ENCODE measurements at places on chromosomes 11 and 22.
A peak's percentile ranks its signal among the peaks of the same experiment; 100 is the strongest.

DNA sequence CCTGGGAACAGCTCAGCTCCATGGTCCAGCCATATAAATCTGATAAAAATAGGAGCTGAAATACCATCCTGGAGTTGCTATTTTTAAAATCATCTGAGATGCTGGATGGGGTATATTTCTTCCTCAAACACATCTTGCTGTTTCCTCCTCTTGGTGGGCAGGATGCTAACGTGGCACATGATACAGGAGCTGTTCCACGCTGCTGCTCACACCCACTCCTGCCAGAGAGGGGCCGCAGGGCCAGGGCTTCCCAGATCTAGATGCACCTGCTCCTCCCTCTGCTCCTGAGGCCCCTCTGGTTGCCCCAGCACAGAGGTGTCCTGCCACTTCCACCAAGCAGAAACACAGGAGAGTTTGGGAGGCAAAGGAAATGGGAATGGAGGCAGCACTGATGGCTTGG lies 3.3 kb upstream of the ST3GAL4 start:
- DNase-seq: no peak

DNA sequence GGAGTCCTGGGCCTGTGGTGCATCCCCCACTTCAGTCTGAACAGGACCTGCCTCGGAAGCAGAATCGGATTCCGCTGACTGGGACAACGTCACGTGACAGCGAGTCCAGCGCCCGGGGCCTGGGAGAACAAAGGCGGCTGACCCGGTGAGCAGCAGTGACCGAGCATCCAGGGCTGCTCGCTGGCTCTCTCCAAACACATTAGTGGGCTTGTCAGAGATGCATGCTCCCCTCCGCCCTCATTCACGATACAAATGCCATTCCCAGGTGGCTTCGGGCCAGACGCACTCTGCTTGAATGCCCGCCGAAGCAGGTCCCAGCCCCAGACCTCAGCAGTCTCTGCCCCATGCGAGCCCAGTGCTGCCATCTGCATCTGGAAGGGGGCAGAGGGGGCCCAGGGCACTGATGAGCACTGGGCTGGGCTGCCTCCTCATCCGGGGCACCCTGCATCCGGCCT lies 91.0 kb downstream of the WNT7B start:
- no peak for DNase-seq

GRCh38 chr11:86513746-86514373 lies 139.2 kb downstream of the CCDC81 start:
- no peak for DNase-seq

DNA sequence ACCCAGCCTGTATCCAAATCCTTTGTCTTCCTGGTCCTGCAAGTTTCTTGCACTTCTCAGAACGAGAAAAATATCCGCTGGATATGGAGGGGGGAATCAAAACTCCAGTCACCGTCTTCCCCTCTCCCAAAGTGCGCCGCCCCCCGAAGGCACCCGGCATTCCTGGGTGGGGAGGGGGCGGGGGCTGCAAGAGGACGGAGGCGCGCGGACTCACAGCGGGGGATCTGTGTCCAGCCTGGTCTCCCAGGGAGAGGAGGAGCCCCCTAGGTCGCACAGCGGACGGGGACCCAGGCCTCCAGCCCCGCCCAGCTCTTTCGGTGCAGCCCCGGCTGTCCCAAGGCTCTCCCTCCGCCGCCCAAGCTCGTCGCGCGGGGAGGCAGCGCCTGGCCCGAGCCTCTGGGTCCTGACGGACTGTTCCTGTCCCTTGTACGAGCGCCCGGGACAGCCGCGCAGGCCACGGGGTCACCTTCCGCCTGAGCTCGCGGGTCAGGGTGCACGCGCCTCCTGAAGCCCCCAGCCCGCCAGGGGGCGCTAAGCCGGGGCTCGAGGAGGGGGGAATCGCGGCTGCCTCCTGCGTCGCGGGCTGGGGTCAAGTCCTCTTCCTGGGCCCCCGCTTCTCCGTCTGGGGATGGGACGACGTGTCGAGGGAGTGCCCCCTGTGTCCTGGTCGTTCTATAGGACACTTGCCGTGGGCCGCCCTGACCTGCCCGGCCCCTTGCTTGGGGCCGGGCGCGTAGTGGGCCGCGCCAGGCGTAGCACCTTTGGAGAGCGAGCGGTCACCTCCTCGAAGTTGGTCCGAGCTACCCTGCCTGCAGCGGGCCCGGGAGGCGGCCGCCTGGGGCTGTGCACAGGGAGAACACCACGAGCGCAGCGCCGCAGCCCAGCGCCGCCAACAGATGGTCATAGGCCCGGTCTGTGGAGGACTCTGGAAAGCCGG lies 2.4 kb upstream of the WNT11 start:
- peak; percentile 20 for DNase-seq

DNA sequence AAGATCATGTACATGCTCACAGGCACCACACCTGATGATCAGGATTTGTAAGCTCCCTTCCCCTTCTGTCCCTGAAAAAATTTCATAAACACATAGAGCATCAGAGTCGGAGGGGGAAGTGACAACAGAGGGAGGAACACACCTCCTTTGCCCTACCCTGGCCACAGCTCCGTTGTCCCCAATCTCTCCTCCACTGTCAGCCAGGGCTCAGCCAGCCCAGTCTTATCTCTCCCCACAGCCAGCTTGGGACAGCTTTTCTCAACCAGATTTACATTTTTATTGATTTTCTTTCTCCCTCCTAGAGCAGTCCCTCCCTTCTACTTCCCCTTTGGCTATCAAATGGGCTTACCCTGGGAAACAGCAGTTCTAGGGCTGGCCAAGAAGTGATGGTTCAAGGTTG lies 32.1 kb upstream of the TPBGL start:
- no peak for DNase-seq

- DNase-seq: peak; percentile 99
Measured at GRCh38 chr11:57072640-57073039, 83.9 kb downstream of the OR5AK2 start.

- no peak for DNase-seq
Measured at GRCh38 chr22:47351836-47352579, 589.6 kb downstream of the TBC1D22A start.

DNA sequence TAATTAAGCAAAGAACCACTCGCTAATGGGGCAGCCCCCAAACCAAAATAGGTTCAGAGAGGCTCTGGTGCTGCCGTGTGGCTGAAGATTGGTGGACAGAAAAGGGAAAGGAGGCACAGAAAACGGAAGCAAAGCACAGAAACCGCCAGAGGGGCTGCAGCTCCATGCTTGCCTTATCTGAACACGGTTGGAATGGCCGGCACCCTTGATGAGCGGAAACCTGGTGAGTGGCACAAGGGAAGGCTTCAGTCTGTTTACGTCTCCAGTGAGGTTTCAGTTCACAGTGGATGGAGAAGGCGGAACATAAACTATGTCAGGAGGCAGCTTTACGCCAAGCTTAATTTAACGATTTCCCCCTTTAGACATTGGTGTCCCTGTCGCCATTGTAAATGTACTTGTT lies 5.2 kb upstream of the PRR33 start:
- no peak for DNase-seq

- DNase-seq: peak; percentile 12
Measured at GRCh38 chr11:120532082-120532831, 20.7 kb downstream of the GRIK4 start.

DNA sequence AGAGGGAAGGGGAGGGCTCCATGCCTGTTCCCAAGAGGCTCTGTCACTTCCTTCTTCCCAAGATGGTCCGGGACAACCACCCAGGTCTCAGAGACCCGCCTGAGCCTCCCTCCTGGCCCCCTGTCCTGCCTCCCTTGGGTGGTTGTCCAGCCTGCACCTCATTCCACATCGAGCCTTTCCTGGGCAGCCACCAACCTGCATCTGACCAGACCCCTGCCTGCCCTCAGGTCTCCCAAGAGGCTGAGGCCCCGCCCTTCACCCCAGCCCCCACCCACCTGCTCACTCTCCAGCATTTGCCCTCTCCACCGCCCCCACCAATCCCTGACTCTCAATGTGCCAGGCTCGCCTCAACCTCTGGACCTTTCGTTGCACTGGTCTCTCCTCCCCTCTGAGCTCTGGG lies 97.5 kb upstream of the LMO1 start:
- DNase-seq: no peak

GRCh38 chr11:47899801-47900200 lies 51.7 kb upstream of the NUP160 start:
- DNase-seq: no peak

GRCh38 chr11:27678242-27678641 lies 22.0 kb downstream of the BDNF start:
- DNase-seq: peak; percentile 78

All from HCEC 1CT (cell line).